GM06990 (cell line): ENCODE measurements at places on chromosomes 3 and 15.

GRCh38 chr3:46112984-46113383 lies 85.7 kb upstream of the XCR1 start:
- no peak for DNase-seq

DNA sequence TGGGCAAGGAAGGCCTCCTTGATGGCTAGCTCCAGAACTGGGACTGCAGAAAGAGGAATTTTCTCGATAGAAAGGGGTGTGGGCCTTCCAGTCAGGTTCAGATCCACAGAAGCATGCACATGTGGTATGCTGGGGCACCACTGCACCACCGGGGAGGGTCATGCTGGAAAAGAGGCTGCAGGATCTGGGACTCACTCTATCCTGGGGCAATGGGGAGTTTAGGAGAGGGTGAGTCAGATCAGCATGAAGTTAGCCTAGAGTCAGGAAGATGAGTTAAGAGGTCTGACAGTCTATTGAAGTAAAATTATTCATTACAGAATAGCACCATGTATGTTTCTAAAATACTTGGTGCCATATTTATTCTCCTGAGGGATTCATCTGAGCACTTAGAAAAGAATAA lies 130.2 kb upstream of the TOPAZ1 start:
- no peak for DNase-seq

DNA sequence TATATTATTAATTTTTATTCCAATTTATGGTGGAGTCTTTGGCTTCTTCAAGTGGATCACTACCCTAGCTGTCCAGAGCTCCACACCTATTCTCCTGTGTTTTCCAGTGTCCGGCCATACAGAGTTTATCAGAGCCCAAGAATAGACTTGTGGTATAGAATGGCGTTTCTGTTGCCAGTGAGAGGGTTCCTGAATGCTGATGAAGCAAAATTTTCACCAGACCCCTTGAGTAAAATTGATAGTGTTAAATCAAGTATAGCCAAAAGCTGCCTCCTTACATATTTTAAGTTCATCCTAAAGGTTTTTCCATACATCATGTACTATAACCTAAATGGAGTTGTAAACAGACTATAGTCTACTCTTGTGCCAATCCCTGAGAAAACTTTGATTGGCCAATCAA lies 171.5 kb upstream of the CHL1 start:
- no peak for DNase-seq

GRCh38 chr3:64508140-64508539 lies 179.7 kb downstream of the ADAMTS9 start:
- no peak for DNase-seq

GRCh38 chr3:88732186-88732585 lies 375.2 kb upstream of the EPHA3 start:
- no peak for DNase-seq
